ENCODE measurements at places on chromosomes 13 and 19.

GRCh38 chr13:19618977-19619376, 14.5 kb upstream of the MPHOSPH8 start:
- DNase-seq, result no peak

- peak; percentile 41 for DNase-seq
Observed at GRCh38 chr19:8615813-8616596, 5.5 kb upstream of the ADAMTS10 start.

DNA sequence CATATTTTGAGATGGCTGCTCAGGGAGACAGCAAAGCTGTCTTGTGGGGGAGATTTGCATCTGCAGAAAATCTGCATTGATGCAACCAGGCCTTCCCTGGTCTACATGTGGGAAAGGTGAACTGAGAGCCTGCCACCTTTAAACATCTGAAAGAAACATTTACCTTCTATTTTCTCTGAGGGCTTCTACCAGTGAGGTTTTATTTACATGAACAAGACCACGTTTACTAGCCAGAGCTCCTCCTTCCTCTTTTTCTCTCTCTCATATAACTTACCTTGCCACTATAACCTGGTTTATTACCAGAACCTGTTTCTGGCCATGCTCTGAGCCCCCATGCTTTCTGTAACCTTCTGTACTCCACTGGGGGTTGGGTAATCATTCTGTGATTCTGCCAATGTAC, 14.4 kb upstream of the RUBCNL start:
- no peak for DNase-seq

DNA sequence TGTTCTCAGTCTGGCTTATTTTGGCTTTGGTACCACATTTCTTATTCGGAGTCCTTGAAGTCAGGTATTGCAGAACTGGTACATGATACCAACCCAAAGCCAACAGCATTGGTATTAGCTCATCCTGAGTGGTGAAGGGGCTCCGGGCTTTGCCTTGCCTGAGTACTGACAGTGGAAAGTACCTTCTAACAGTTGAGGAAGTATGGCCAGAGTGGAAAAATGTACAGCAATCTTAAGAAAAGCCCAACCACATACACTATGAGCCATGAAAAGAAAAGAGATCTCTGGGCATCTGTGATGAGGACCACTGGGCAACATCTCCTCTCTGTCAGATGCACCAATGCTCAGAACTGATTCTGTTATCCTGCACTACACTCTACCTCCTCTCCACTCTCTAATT, 8.3 kb downstream of the LCP1 start:
- no peak for DNase-seq

GRCh38 chr19:5313307-5313706, 27.3 kb downstream of the PTPRS start:
- DNase-seq, result no peak

DNA sequence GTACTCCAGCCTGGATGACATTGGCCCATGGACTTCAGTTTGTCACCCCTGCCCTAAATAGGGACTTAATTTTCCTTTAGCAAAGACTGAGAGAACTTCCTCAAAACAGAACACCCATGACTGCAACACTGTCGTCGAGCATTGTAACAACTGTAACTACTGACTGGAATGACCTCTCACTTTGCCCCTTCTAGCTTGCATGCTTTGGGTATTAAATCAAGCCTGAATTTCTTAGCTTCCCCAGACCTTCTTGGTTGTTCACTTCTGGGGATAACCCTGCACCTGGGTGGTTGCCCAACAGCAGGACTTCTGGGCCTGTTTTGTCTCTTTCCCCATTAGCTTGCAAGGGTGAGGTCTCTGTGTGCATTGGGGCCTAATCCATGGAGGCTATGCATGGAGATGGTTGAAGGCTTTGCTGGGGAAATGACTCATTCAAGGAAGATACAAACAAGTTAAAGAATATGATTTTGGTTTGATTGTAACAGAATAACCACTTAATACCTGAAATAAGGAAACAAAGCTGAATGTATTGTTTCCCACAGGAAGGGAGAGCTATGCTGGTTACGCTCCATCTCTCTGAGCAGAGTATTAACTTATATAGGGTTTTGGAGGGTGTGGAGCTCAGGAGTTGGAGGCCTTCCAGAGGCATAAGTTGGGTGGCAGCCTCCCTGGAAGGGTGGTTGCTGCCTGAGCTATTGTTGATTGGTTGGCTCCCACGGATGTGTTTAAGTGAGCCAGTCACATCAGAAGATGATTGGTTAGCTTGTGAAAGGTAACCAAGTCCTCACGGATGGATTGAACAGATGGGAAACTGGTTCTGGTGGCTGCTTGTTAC, 34.7 kb upstream of the UBAC2 start:
- no peak for DNase-seq

GRCh38 chr19:991174-991931, 7.2 kb downstream of the WDR18 start:
- peak; percentile 48 for DNase-seq

DNA sequence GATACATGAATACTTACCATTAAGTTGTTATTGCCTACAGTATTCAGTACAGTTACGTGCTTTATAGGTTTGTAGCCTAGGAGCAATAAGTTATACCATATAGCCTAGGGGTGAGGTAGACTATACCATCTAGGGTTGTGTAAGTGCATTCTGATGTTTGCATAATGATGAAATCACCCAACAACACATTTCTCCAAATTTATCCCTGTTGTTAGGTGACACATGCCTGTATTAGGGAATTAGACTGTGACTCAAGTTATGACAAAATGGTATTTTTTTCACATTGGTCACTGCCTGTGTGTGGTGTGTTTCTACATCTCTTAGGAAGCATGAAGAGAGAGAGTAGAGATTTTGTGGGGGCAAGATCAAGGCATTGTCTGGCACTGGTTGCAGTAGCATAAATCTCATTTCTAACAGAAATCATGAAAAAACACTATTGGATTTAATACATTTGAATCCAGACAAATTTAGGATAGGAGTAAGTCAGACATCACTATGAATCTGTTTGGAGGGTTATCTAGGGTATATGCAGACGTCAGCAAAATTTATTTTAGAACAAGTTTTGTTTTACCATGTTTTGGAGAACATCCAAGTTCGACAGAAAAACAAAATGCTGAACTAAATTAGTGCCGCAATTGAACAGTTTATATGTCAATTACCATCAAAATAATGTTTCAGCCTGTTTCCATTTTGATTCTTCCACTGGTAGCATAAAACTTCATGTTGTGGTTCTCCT, 332.1 kb downstream of the LMO7 start:
- DNase-seq, result no peak

GRCh38 chr19:46725036-46725820, 8.3 kb upstream of the PRKD2 start:
- DNase-seq, result no peak

DNA sequence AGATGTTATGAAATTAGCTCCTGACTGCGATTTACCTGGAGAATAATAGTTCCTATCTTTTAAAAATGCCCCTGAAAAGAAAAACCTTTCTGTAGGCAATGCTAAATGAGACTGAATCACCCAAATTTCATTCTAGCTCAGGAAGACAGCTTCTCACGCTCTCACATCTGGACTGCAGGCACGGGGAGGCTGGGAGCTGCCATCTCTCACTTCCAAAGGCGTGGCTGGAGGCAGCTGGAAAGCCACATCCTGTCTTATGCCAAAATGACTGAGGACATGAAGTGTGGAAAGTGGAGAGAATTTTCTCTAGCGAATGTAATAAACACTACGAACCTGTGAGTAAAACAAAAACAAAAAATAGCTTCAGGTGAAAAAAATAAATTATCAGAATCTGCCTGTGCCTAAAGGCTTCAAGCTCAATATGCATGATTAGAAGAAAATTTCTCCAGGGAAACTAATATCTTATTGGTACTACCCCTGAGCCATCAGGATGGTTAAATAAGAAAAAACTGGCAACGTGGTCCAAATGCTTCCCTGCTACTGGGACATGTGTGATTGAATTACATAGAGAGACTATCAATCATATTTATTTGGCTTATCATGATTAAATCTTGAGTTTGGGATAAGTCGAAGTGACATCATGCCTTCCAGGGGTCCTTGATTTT, 58.1 kb upstream of the UBL3 start:
- no peak for DNase-seq

DNA sequence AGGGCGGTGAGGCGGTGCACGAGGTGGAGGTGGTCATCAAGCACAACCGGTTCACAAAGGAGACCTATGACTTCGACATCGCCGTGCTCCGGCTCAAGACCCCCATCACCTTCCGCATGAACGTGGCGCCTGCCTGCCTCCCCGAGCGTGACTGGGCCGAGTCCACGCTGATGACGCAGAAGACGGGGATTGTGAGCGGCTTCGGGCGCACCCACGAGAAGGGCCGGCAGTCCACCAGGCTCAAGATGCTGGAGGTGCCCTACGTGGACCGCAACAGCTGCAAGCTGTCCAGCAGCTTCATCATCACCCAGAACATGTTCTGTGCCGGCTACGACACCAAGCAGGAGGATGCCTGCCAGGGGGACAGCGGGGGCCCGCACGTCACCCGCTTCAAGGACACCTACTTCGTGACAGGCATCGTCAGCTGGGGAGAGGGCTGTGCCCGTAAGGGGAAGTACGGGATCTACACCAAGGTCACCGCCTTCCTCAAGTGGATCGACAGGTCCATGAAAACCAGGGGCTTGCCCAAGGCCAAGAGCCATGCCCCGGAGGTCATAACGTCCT, 9.4 kb upstream of the PROZ start:
- no peak for DNase-seq

- DNase-seq, result no peak
Observed at GRCh38 chr19:44176590-44176989, 11.7 kb downstream of the ZNF226 start.

GRCh38 chr13:30186634-30187415, 120.5 kb downstream of the KATNAL1 start:
- no peak for DNase-seq

DNA sequence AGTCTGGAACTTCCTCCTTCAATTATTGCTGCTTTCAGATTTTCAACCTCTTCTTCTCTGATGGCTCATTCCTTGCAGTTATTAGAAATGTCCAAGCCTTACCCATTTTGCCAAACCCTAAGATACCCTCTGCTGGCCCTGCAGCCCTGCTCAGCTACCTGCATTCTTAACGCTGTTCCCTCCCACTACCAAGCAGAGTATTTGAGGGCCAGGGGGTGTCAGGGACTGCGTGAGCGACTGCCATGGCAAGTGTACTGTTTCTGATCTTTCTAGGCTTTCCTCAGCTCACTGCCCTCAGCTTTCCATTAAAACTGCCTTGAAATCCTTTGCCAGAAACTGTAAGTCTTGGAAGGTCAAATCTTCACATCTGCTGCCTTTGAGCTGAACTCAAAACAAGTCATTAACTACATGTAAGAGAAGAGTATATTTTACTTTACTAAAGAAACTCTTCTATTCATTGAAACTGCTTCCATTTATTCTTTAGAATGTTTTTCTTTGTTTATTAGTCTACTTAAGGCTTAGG, 41.0 kb downstream of the HS6ST3 start:
- DNase-seq, result no peak

DNA sequence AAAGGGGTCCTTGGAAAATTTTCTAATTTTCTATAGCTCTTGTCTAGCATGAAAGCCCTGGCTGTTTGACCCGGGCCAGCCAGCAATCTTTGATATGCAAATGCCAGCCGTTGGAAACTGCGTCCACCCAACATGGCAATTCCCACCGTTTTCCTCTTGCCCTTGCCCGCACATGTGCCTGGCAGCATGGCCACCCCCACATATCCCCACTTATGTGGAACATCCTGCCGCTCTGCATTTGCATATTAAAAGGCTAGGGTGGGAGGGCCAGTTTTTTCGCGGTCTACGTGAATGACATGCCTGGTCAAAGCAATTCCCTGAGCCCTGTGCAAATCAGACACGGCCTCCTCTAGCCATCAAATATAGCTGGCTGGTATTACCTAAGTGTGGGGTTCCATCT, 110.3 kb upstream of the TDRD3 start:
- no peak for DNase-seq

DNA sequence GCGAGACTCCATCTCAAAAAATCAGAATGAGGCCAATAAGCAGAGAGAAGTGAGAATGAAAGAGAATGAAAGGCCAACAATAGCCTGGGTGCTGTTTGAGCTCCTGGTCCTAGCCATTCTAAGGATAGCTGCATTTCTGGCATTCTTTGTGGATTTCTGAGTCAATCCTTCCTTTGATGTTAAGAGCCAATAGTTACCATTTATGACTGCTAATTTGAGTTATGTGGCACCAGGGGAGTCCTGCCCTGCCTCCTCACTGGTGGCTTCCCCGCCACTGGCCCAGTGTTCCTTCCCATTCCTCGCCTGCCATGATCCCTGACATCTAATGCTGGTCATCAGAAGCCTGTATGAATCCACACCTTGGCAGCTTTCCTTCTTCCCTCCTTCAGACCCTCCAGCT, 991.2 kb downstream of the UQCRFS1 start:
- DNase-seq, result no peak

GRCh38 chr19:33260628-33261418, 35.2 kb upstream of the SLC7A10 start:
- no peak for DNase-seq

GRCh38 chr13:71374471-71375049, 492.4 kb downstream of the DACH1 start:
- DNase-seq, result no peak

- DNase-seq, result no peak
Observed at GRCh38 chr13:36959456-36960116, 39.5 kb upstream of the SMAD9 start.

DNA sequence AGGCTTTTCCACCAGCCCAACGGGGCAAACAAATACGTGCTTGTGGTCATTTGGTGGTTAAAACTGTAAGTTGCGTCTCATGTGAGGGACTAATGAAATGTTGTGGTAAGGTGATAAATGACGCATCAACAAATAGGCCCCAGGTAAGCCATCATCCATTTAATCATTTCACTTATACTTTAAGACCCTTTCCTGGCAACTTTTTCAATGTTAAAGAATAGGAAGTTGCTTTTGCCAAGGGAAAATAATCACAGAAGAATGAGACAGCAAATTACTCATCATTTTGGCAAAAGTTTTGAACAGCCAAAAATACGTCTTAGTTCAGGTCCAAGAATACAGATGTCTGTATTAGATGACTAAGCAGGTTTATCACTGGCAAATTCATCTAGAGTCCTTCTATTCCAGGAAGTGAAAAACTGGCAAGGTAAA, 660.4 kb downstream of the SLITRK1 start:
- DNase-seq, result no peak

DNA sequence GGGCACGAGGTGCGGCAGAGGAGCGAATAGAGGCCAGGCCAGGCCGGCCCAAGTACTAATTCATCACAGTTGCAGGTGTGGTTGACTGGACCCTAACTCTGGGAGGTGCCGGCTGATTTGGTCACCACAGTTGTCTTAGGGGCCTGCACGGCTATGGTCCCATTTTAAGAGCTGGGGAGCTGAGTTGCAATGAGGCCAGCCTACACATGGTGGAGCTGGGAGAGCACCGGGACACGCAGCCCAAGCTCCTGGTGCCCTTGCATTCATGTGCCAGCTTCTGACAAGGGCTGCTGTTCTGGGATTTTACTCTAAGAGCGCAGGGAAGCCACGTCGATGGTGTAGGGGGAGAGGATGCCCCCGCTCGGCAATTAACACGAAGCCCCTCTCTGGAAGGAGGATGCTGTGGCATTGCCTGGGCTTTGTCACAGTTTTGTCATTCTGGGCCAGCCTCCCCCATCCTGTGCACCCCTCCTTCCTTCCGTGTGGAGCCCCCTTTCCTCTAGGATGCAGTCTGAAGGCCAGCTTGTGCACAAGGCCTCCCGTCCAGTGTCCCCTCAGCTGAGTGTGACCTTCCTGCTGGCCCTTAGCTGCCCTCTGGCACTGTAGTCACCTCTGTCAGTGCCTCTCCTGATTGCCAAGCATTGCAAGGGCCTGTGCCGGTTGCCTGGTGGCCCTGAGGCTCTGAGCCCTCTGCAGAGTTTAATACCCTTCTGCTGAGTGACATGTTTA, 109.4 kb upstream of the C1QTNF9B start:
- no peak for DNase-seq

- DNase-seq, result peak; percentile 95
Observed at GRCh38 chr19:11505504-11506100, at the start of gene ZNF653. ZNF653 (minus strand) TSS chr19:11505839; CDS start chr19:11505786, 53 bp downstream.

Data from activated T-cell treated with anti-CD3 and anti-CD28 coated beads for 24 hours (primary cell).